ENCODE measurements at places on chromosomes 11 and 22.

GRCh38 chr22:27238935-27239510 is 562.5 kb downstream of the MN1 start:
- DNase-seq = no peak

- no peak for DNase-seq
Measured at GRCh38 chr22:32407312-32407711, 4.7 kb downstream of the RTCB start.

DNA sequence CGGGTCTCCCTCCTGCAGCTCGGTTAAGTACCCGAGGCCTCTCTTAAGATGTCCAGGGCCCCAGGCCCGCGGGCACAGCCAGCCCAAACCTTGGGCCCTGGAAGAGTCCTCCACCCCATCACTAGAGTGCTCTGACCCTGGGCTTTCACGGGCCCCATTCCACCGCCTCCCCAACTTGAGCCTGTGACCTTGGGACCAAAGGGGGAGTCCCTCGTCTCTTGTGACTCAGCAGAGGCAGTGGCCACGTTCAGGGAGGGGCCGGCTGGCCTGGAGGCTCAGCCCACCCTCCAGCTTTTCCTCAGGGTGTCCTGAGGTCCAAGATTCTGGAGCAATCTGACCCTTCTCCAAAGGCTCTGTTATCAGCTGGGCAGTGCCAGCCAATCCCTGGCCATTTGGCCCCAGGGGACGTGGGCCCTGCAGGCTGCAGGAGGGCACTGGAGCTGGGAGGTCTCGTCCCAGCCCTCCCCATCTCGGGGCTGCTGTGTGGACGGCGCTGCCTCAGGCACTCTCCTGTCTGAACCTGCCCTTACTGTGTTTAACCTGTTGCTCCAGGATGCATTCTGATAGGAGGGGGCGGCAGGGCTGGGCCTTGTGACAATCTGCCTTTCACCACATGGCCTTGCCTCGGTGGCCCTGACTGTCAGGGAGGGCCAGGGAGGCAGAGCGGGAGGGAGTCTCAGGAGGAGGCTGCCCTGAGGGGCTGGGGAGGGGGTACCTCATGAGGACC is 25.0 kb downstream of the FADS3 start:
- no peak for DNase-seq

GRCh38 chr22:33572086-33572485 is 348.2 kb downstream of the LARGE1 start:
- DNase-seq = no peak

DNA sequence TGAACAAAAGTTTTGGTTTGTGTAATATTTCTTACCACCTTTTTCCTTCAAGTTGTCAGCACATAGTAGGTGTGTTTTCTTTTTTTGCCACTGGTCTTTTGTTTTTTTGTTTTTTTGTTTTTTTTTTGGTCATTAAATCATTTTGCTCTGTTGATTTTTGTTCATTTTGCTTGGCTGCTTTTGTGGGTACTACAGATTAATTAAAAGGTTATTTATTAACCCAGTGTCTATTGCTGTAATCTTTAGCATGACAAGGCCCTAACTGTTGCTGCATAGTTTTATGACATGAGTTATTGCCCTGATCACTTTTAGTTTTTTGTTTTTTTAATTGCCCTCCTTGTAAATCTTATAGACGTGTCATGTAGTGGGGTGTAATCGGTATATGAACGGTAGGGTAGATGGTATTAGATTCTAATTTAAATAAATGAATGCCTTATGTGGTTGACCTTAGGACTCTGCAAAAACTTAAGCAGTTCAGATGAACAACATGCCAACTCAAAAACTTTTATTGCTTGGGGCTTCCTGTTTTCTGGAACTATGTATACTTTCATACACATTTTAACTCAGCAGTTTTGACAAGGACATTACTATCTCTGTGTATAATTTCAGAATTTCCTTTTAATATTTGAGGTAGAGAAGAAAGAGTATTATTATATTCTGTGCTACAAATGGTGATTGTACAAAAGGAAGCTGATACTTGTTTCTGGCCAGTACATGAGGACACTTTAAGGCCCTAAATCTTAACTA is 7.9 kb downstream of the EWSR1 start:
- DNase-seq = no peak

- DNase-seq = no peak
Measured at GRCh38 chr11:2002807-2003206, 5.2 kb upstream of the H19 start.

DNA sequence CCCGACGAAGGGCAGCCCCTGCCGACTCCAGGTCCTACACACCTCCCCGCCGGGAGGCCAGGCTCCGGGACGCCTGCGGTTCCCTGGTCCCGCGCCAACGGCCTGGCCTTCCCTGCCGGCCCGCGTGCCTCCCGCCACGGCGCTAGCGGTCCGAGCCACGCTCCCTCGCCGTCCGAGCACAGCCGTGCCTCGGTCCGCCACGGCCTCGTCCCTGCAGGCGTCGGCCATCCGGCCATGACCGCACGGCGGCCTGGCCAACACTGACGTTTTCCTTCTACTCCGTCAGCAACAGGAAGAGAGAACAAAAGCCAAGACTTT is 532 bp downstream of the EIF4G2 start:
- no peak for DNase-seq

Data from activated effector memory CD4-positive, alpha-beta T cell treated with anti-CD3 and anti-CD28 coated beads, Interleukin-2, amount 50 U/mL, for 16 hours (primary cell).